ENCODE measurements at places on chromosomes 2 and 18.

GRCh38 chr18:71047882-71048281 lies 759.0 kb downstream of the SOCS6 start:
- DNase-seq, result no peak

- DNase-seq, result no peak
These were observed 58.7 kb downstream of the SNORC start for GRCh38 chr2:232928551-232929302.

DNA sequence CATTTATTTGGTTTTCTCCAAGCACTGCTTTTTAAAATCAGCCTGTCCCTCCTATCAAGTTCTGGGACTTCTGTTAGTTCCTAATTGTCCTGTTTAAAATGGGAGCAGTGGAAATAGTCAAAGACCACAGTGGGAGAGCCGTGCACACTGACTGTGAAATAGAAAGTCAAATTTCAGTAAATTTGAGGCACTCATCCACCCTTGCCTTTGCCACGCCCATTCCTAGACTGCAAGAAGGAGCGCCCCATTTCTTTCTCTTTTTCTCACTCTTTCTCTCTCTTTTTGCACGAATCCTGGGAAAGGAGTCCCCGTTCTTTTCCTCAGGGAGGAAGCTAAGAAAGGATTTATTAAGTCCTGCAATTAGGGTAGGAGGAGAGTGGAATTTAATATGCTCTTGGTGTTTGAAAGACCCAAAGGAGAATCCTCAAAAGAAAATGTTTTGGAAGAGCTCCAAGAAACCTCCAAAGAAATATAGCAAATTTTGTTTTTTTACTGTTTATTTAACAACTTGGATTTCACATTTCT lies 7.5 kb downstream of the COL6A3 start:
- no peak for DNase-seq

DNA sequence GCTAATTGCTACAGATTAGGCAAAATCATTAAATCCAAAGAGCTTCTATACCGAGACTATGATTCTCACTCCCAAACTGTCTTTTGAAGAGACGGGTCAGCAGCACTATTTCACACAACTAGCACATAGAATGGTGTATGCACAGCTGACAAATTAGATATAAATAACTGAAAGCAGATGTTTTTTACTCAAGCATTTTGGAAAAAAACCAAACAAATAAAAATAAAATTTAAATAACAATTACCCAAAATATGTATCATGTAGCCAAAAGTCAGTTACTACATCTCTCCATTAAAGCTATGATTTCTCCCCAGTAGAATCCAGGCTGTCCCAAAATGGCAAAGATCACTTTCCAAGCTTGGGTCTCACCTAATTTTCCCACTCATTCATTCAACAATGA lies 107.9 kb downstream of the TMEM163 start:
- DNase-seq, result no peak
